ENCODE measurements at places on chromosomes 11 and 22.

DNA sequence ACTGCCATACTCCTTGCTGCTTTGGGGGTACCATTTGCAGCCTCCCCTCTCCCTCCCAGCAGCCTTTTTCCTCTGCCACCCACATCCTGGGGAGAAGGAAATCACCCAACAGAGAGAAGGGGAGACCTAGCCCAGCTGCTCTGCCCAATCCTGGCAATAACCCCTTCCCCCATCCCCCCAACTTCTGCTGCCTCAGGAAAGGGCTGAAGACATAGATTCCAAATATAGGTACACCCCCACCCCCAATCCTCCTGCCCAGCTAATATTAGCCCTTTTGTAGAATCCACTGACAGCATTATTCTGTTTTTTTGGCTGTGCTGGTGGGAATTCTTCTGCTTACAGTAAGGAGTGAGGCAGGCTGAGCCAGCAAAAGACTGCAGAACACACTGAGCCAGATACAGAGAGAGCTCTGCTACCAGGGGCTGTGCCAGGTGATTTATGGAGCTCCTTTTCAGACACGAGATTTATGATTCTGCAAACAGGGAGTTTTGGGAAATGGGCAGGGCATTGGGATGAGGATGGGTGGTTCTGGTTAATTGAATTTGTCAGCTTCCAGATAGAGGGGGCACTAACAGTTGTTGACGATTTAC is 164.0 kb downstream of the TENM4 start:
- DNase-seq, result no peak

DNA sequence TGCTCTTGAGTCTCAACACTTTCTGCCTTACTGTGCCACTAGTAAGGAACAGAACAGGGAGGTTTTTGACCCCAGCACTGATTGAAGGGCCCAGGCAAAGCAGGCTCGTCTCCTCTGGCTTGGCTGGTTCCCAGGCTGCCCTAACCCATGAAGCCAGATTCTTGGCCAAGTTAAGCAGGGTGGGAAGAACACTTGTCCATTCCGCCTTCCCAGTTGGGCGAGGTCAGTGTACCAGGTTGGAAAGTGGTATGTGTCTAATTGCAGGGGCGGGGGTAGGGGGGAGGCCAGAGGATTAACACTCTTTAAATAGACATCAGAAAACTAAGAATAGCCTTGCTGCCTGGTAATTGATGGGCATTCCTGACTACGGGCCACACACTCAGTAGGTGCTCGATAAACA is 14.4 kb downstream of the TIMP3 start:
- DNase-seq, result no peak

- DNase-seq, result peak; percentile 97
Observed at GRCh38 chr11:89381094-89381493, 110.1 kb downstream of the NOX4 start.

DNA sequence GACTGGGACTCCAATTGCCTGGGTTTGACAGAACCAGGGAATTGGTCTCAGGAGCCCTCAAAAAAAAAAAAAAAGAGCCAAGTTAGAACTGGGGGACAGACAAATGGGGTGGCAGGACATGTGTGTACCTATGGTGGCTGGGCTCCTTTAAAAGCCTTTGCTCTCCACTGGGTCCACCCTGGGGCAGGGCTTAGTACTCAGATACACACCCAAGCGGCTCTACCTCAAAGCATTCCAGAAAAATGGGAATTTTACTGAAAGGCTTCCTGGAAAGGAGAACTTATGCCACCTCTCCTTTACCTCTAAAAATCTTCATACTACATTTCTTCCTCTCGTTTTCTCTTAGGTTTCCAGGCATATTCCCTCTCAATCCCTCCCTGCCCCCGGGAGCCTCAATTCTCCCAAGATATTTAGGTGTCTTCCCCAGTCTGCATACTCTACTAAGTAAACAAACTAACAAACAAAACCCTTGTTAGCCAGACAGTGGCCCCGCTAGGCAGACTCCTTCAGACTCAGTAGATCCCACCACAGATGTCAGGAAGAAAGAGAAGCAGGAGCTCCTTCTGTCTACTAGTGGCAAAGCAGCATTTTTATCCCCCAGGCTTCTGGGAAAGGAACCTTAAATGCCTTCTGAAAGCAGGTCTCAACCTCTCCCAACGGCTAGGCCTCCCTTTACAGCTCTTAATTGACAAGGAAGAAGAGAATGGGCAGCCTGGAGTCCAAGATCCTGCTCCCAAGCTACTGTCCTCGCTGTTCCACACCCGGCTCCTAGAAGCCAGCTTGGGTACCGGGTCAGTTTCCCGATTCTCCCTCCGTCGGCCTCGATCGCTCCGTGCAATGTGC is 653 bp downstream of the PCSK7 start:
- no peak for DNase-seq

GRCh38 chr11:70050243-70050642 is 27.9 kb upstream of the ANO1 start:
- DNase-seq, result no peak

DNA sequence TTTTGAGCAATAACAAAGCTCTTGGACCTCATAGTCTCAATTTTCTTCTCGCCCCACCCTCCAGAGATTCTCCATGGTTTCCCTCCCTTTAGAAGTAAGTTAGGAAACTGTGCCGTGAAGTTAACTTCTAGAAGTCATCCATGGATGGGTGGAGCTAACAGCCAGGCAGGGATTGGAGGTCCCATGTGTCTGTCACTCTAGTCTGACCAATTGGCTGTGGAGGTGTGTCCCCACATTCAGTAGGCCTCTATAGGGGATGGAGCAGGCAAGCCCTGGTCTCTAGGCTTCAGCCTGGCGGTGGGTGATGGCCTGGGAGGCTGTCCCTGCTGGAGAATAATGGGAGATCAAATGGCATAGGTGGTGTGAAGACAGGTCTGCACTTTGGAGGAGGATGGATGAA is 50.7 kb downstream of the TP53I11 start:
- peak; percentile 37 for DNase-seq

GRCh38 chr11:60193687-60194433 is 11.0 kb upstream of the MS4A6A start:
- peak; percentile 80 for DNase-seq

- no peak for DNase-seq
Observed at GRCh38 chr11:119318240-119319135, 1.6 kb upstream of the MCAM start.

DNA sequence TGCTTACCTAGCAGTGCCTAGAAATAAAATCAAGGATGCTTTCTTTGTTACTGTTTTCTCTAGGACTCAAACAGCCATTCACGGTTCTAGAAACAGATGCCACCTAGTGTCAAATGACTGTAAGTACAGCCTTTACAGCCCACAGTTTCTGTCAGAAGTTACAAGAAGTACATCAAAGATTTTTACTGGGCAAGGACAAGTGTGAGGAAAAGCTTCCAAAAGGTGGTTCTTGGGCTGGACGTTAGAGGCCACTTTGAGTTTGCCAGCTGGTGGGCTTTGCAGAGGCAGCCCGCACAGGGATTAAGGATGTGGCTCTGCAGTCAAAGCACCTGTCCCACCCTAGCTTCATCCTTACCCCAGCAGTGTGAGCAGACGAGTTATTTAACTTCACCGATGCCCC is 6.9 kb downstream of the KMT5B start:
- DNase-seq, result peak; percentile 22

DNA sequence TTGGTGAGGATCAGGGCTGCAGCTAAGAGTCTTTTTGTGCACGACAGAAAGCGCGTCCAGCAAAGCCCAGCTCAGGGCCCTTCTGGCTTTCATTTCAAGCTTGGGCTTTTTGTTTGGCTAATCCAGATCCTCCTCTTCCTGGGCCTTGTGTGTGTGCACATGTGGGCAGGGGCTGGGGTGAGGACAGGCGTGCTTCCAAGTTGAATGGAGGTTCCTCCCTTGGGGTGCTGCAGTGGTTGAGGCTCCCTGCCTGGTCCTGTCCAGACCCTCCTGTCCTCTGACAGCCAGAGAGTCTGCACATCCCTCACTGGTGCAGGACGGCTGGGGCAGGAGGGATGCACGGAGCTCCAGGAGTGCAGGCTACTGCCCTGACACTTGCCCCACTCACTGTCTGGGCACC is 62.0 kb upstream of the NECTIN1 start:
- no peak for DNase-seq

DNA sequence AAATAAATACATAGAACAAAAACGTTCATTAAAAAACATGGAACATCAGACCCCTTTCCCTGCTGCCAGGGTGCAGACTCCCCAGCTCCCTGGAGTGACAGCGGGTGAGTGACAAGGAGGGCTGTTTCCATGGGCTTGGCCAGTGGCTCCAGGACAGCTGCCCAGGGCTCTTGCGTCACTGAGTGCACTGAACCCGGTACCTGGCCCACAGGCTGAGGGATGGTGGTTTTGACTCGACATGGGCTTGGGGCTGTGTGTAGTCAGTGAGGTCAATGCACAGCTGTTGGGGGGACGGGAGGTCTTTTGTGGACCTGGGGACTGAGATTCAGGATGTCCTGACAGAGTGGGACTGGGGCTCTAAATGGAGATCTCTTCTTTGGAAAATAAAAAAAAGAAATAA is 142.1 kb upstream of the B3GAT1 start:
- no peak for DNase-seq

- DNase-seq, result no peak
Observed at GRCh38 chr11:111555255-111555654, 14.7 kb downstream of the LAYN start.

DNA sequence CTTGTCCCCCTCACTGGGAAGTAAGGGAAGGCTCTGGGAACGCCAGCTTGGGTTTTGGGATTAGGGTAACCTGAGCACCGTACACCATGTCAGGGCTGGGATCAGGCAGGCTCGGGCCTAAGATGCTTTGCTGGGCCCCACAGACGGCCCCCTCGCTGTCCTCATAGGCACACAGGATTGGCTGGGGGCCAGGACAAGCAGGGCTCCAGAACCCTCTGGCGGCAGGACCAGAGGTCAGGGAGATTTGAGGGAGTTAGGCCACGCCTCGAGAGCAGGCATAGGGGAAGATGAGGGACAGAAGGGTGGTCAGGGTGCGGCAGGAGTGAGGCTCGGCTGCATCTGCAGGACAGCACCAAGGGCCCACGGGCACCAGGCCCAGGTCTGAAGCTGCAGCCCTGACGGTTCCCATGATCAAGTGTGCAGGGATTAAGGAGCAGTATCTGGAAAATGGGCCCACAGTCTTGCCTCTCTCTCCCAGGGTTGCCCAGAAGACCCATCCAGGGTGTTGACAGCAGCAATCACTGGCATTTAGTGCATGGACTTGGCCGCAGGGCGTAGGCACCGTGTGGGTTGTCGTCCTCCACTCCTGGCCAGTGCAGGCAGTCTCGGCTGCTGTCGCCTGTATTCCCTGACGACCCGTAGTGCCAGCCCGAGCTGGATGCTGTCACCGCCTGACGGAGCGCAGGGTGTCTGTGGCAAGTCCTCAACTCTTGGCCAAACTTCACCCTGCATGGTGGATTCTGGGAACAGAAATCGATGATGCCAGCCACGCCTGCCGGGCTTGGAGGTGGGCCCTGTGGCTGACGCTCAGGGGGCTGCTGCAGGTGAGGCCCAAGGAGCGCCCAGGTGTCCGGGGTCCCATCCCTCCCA is 15.7 kb upstream of the GNB1L start:
- no peak for DNase-seq

GRCh38 chr11:104120493-104121137 is 43.3 kb downstream of the PDGFD start:
- DNase-seq, result no peak

GRCh38 chr11:119651802-119652584 is 77.0 kb downstream of the NECTIN1 start:
- no peak for DNase-seq

- DNase-seq, result no peak
Observed at GRCh38 chr11:98003606-98004371, 1017.0 kb upstream of the CNTN5 start.

DNA sequence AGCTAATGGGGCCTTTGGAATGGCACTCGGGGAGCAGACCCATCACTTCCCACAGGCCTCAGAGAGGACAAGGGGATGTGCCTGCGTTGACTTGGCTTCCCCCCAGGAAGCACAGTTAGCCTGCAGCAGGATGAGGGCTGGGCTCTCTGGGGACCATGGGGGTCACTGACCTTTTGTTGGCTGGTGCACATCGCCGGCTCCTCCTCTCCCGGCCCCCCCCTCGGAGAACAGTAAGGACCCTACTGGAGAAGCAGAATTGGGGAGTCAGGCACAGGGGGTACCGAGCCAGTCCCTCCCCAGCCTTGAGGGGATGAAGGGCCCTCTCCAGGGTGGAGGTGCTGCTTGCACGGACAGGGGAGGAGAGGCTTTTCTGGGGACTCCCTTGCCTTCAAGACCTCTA is 32.8 kb downstream of the NRXN2 start:
- no peak for DNase-seq

GRCh38 chr11:69477086-69477485 is 4.4 kb upstream of the LINC01488 start:
- DNase-seq, result no peak

All from pulmonary artery endothelial cell (primary cell).